Activated T-helper 1 cell treated with anti-CD3 and anti-CD28 coated beads, Interleukin-12 subunit alpha, Interleukin-12 subunit beta, Interleukin-2, Interleukin-4 antibody, amounts not matched to agents 30 ng/mL and 10 ng/mL and 1 ng/mL, durations not matched to agents 14 hours and 24 hours and 36 hours (primary cell): ENCODE measurements at places on chromosomes 5 and 9. TPM values are rescaled to one million over a fixed set of nuclear protein-coding genes. Genes with fewer than 3 reads are reported as not detected.

- H3K27ac ChIP-seq = no peak overlapping the region
- H3K4me1 ChIP-seq = no peaks in the 10 kb centered on the region
- H3K4me3 ChIP-seq = no peak overlapping the region
- no peaks in the 10 kb centered on the region for H3K36me3 ChIP-seq
- DNase-seq = no peak
Observed at GRCh38 chr9:2595973-2596372, 25.6 kb upstream of the VLDLR start.

DNA sequence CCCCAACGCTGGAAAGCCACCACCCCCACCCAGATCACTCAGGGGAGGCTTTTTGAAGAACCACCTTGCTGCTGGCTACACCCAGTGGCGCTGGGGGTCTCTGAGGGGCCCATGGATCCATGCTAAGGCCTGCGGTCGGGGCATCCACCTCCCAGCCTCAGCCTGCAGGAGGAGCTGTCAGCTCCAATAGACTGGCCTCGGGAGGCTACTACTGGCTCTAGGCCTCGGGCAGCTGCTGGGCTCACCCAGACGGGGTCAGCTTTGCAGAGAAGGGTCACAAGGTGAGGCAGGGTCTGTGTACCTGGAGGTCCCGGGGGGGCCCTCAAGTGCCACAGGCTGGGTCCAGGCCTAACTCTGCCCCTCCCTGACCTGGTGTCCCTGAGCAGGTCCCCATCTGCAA lies 193.7 kb downstream of the OLFM1 start:
- peaks cover 2% of the 10 kb centered on the region for H3K27me3 ChIP-seq
- H3K27ac ChIP-seq = no peak overlapping the region
- H3K36me3 ChIP-seq = no peaks in the 10 kb centered on the region
- no peak for DNase-seq
- H3K4me1 ChIP-seq = no peaks in the 10 kb centered on the region

DNA sequence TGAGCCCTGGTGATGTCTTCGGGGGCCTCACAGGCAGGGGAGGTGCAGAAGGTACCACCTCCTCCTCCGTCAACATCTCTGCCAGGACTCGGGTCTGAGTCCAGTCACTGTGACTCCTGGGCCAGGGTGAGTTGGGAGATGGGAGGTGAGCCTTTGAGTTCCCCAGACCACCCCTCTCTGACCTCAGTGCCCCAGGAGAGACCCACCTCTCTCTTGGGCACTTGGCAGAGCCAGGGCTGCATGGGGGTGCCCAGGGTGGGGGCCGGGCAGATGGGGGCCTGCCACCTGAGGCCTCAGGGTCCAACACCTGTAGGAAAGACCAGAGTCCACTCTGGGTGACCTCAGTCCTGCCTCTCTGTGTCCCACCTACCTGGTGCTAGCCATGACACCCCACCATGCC lies 6.8 kb downstream of the KIF12 start:
- no peak overlapping the region for H3K27ac ChIP-seq
- H3K36me3 ChIP-seq = no peaks in the 10 kb centered on the region
- H3K4me1 ChIP-seq = peaks cover under 1% of the 10 kb centered on the region
- DNase-seq = no peak
- peaks cover 14% of the 10 kb centered on the region for H3K27me3 ChIP-seq

GRCh38 chr5:114780290-114780689 lies 389.4 kb downstream of the TRIM36 start:
- H3K27ac ChIP-seq = no peak overlapping the region
- H3K4me1 ChIP-seq = no peaks in the 10 kb centered on the region
- DNase-seq = no peak
- H3K27me3 ChIP-seq = no peaks in the 10 kb centered on the region
- H3K4me3 ChIP-seq = no peak overlapping the region
- no peaks in the 10 kb centered on the region for H3K36me3 ChIP-seq

UCK1 gene
- 26.9 and 28.0 TPM in 2 replicates for total RNA-seq
